ENCODE measurements at places on chromosomes 2 and 18. TPM values are rescaled to one million over a fixed set of nuclear protein-coding genes. Genes with fewer than 3 reads are reported as not detected.

DNA sequence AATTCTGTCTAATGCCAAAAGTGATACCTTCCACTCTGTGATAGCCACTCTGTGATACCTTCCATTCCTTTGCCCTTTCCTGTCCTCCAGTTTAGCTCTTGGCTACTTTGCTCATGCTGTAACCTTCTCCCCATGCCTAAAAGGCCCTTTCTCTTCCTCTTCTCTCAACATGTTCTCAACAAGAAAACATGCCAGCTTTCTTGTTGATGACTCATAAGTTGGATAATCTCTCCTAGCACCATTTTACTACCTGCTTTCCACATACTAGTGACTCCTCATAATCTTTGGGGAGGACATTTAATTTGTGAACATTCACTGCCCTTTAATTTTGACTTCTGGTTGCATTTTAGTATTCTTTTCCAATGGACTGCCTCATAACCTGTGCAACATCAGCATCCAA is 55.9 kb upstream of the NT5C1B start:
- DNase-seq: no peak

The DSG2 gene
- polyA plus RNA-seq: 40.8 TPM

- no peak for DNase-seq
These were observed 105.9 kb downstream of the AGAP1 start for GRCh38 chr2:235599596-235600338.

DNA sequence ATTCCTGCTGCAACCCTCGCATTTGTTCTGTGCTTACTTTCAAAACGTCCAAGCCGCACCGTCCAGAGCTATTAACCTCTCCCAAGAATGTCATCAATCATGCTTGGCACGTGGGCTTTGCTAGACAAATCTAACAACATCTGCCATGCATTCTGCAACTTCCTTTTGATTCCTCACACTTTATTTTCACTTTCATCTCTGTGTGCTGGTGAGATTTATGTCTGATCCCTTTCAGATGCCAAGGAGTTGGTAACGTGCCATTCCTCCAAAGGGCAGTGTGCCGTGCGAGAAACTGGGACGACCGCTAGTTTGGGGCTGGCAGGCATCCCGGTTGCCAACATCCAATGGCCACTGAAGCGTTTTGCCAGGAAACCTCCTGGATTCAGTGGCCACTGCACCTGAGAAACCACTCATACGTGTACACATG is 230.0 kb upstream of the PARD3B start:
- no peak for DNase-seq

The RAMP1 gene
- polyA plus RNA-seq: not detected

DNA sequence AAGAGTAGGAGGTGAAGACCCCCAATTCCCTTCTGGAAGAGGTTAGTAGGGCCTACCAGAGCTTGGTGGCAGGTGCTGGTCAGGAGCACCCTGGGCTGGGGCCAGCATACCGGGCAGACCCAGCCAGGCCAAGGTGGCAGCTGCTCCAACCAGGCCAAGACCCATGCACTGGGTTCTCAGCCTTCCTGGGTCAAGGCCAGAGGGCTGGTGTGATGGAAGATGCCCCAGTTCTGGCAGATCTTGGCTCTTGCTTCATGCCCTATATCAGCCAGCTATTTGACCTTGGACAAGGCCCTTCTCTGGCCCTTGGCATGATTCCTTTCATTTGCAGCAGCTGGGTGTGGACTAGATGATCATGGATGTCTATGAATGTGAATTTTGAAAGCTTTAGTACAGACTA is 57.7 kb downstream of the PRKCE start:
- no peak for DNase-seq

The STEAP3 gene
- 12.7 TPM for polyA plus RNA-seq

The G6PC2 gene
- polyA plus RNA-seq: not detected

DNA sequence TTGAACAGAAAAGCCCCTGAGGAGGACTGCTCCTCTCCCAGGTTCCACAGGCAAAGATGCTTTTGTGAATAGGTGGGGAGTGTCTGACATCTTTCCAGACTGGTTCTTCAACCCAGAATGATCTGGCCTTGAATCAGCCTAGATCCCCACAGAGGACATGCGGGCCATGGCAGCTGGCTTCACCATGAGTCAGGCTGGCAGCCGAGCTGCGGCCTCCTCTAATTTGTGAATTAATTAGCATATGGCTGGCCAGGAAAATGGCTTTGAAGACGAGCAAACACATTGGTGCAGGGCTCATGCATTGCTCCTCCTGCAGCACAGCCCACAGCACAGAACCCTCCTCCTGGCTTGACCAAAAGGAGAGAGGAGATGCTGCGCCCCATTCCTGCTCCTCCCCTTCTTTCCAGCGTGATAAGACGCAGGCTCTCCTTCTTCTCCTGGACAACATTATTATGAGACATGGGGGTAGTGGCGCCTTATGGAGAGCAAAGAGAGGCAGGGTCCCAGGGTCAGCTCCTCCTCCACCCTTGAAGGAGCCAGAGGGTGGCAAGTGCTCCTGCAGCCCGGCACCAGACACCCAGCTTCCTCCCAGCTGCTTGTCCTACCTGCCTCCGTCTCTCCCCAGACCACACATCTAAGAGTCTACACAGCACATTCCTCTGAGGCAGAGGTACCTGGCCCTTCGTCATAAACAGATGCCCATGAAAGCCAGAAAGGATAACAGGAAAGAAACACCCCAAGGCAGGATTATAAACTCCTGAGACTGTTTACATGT is 66.7 kb downstream of the EDAR start:
- no peak for DNase-seq

DNA sequence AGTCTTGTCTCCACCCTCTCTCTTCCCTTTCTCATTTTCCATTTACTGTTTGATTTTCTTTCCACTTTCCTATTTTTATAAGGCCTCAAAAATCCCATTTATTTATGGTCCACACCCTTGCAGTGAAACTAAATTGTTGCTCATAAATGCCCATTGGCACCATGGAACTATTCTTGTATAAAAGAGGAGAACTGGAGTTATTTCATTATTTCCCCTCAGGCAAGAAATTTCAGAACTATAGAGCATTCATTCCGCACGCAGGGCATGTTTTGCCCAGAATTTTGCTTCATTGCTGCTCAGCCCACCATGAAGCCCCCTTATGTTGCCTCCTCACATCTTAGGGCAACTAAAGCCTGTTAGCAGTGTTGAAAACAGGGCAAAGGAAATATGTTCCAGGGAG is 113.7 kb upstream of the MMADHC start:
- DNase-seq: no peak

GRCh38 chr2:23497536-23497935 is 112.6 kb downstream of the KLHL29 start:
- no peak for DNase-seq

GRCh38 chr2:159109517-159109916 is 141.1 kb downstream of the TANC1 start:
- no peak for DNase-seq

GRCh38 chr2:166180951-166181812 is 53.4 kb upstream of the SCN1A start:
- peak; percentile 66 for DNase-seq

DNA sequence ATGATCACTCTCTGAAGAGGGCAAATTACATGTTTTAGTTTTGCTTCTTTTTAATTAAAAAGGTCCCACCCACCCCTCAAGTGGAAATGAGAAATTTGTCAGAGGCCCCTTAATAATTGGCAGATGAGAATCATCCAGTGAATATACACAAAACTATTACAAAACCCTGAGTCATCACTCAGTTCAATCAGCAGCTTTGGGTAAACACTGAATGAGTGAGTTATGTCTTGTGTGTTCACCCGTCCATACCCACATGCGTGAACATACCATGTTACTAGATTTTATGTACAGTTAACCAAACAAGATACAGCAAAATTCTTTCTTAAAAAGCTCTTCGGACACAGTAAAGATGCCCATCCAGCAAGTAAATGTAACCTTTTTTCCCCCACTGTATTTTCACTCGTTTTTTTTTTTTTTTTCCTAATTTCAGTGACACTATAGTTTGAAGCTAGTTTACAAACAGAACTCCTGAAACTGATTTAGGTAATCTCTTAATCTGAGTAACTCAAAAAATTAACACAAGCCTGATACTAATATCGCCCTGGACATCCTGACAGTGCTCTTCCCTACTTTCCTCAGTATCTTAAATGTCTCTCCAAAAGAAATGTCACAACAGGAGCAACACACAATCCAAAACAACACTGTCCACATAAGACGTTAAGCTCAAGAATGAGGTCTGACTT is 1.4 kb downstream of the PSME4 start:
- peak; percentile 26 for DNase-seq

DNA sequence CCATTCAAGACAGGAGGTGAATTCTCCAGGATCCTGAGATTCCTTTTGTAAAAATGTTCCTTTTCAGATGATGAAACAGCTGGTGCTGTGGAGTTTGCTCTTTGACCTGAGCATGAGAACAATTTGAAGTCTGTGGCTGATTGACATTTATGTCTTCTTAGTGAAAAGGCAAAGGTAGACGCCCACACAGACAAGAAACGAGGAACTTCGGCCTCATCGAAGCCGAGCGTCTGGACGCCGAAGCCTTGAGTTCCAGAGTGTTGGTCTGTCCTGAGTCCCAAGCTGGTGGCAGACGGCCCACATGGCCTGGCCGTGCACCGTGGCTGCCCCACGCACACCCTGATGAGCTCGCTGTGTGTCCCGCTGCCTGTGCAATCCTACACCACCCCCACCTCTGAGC is 20.7 kb upstream of the SNTG2 start:
- DNase-seq: no peak

GRCh38 chr2:181459621-181460021 is 2.4 kb downstream of the ITGA4 start:
- DNase-seq: no peak

The SP140 gene
- 0.19 TPM for polyA plus RNA-seq

GRCh38 chr2:113705982-113706523 is 50.4 kb downstream of the SLC35F5 start:
- no peak for DNase-seq

DNA sequence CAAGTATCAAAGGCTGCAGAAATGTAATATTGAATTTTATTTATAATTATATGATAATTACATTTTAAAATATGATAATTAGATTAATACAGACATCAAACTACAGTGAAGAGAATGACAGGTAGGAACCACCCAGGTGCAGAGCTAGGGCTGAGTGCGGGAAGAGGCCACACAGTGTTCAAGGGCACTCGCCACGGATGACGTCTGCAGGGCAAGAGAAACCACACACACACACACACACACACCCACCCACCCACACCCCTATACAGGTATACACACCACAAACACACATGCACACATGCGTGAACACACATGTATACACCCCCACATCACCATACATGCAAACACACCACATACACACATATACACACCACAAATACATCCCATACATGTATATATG is 41.2 kb downstream of the MBP start:
- DNase-seq: no peak

The PKDCC gene
- polyA plus RNA-seq: 1.8 TPM

- DNase-seq: no peak
These were observed 398.8 kb downstream of the GALR1 start for GRCh38 chr18:77648411-77648810.

The UGT1A9 gene
- polyA plus RNA-seq: not detected

The IL37 gene
- not detected for polyA plus RNA-seq

DNA sequence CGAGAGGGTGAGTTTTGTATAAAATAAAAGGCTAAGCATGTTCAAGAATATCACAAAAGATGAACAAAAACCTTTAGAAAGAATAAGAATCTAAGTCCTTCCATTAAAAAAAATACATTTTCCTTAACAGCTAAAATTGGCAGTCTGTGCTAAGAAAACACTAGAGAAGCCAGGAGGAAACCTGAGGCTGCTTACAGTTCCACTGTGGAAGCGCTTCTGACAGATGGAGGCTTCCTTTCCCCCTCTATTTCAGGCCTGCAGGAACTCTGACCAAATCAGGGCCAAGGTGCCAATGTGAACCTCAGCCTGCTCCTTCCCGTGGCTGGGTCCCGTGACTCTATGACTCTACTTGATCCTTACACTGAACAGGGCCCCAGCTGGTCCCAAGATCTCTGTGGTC is 108.1 kb upstream of the ARHGAP28 start:
- no peak for DNase-seq

GRCh38 chr2:131056932-131057287 is 36.4 kb downstream of the FAM168B start:
- DNase-seq: no peak

- DNase-seq: no peak
These were observed 382.6 kb upstream of the MC4R start for GRCh38 chr18:60755134-60755533.

- no peak for DNase-seq
These were observed 149.2 kb downstream of the GULP1 start for GRCh38 chr2:188440849-188441248.

- DNase-seq: no peak
These were observed 16.0 kb downstream of the CYRIA start for GRCh38 chr2:16649353-16650286.
